ENCODE measurements at places on chromosomes 13 and 19. TPM values are rescaled to one million over a fixed set of nuclear protein-coding genes. Genes with fewer than 3 reads are reported as not detected.

DNA sequence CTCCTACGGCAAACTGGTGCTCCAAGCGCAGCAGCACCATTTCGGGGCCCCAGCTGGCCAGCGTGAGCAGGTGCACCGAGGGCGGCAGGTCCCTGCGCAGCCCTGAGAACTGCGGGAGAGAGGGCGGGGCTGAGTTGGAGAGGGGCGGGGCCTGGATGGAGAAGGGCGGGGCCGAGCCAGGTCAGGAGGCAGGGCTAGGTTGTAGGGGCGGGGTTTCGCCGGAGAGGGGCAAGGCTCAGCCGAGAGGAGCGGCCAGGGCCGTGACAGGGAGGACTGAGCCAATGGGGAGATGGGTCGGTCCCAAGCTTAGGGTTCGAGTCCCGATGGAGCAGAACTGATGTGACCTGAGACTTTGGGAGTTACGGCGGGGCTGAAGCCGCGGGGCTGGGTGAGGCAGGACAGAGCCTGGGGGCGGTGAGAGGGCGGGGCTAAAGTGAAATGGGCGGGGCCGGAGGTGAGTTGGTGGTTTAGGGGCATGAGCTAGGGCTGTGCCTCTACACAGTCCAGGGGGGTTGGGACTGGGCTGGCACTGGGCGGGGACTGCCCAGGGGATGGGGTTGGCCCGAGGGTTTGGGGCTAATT is 19.0 kb downstream of the MAN2B1 start:
- no peak for DNase-seq

The AMH gene
- not detected for total RNA-seq

The ZNF549 gene
- 8.6 TPM for total RNA-seq

DNA sequence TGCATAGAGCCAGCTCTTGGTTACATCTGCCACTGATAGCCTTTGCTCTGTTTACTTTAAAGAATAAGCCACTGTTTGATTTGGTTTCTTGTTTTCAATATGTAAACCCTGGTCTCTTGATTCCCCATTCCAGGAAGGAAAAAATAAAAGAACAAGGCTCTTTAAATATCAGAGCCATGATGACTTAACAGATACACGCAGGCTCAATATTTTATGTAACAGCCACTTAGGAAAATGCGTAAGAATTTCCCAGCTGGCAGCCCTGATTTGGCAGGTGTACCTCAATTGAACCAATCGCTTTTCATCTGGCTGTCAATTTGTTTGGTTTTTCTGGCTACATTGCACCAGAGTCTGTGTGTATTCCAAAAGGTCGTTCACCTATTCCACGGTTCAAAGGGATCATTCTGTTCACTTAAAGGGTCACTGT is 65.6 kb downstream of the IRS2 start:
- no peak for DNase-seq

The SHD gene
- not detected for total RNA-seq

Data from IMR-90 (cell line).